Activated T-cell treated with anti-CD3 and anti-CD28 coated beads for 4 hours (primary cell): ENCODE measurements at places on chromosomes 1 and 21.

DNA sequence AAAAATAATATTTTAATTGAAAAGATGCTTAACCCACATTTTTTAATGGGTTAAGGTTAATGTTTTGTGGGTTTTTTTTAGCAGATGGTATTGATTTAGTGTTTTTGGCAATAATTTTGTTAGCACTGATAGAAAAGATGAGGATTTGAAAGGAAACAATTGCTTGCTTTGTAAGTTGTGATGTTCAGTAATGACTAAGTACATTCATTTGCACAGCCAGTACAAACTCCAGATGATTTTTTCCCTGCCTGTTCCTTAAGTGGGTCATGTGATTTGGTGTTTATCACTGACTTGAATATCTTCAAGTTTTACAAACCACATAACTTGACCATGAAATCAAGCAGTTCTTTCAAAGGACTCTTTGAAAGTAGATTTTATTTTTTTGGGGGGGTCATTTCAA is 15.0 kb downstream of the DISP1 start:
- no peak for DNase-seq

DNA sequence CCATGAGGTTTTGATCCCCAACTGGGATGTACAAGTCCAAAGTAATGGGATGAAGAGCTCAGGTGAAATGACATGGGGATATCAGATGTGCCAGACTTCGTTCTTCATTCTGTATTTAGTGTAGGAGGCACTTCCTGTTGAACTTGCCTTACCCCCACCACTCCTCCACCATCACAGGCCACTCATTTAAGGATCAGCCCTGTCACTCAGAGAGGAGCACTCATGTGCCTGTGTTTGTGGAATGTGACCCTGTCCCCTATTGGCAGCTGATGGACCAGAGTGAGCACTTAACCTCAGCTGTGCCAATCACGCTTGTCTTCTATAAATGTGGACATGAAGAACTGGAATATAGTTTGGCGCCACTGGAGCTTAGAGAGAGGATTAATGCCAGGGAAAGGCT is 91.4 kb upstream of the CTTNBP2NL start:
- DNase-seq, result no peak

GRCh38 chr1:61935516-61935915 is 193.2 kb downstream of the PATJ start:
- DNase-seq, result no peak

DNA sequence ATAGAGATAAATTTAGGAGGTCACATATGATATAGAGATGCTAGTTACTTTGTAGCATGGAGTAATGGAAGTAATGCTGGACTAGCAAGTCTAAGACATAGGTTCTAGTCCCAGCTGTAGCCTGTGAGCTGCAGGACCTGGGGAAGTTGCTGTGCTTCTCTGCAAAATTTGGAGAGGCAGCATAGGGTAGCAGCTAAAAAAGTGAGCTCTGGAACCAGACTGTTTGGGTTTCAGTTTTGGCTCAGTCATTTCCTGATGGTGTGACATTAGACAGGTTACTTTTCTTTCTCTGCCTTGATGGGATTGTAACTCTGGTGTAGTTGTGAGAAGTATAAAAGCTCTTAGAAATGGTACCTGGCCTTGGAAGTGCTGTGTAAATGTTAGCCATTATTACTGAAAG is 3.3 kb downstream of the METTL13 start:
- no peak for DNase-seq

DNA sequence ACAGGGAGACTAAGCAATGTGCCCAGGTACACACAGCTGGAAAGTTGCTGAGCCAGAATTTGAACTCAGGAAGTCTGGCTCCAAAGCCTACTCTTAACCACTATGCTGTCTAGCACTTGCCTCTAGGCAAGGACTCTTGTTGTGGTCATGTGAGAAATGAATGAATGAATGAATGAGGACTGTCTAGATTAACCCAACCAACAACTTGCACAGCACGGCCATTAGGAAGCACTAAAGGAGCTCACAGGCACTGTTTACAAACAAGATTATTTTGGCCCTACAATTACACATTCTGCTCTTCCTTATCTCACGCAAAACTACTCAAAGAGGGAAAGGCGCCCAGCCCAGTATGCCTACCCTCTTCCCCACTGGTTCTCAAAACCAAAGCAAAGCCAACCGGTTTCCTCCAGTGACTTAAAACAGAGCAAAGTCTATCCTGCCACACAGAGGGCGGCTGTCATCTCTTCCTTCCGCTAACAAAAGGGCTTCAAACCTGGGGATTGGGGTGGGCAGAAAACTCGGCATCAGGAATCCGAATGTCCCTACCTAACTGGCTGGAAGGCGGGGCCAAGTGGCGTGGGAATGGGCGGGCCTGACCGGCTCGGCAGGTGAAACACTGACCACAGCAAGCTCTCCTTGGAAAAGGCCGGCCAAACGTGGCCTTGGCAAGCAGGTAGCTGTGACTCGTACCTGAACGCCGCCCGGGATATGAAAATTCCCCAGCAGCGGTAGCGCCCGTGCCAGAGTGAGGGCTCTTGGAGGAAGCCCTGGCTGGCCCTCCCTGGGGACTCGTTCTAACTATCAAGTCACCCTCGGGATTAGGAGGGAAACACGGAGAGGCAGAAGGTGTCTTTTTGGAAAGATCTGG is 948 bp downstream of the STK40 start:
- DNase-seq, result no peak

GRCh38 chr1:211886551-211886950 is 56.0 kb upstream of the LPGAT1 start:
- no peak for DNase-seq

DNA sequence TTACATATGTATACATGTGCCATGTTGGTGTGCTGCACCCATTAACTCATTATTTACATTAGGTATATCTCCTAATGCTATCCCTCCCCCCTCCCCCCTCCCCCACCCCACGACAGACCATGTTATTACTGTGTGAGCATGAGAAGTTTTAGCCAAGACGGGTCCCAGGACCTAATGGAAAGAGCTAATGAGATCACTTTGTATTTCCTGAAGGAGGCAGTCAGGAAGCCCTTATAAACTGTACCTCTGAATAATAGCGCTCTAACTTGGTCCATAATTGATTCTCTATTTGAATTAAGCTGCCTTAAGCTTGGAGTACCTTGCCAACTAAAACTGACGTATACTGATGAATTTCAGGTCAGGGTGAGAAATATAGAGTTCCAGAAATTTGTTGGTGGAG is 4.1 kb upstream of the NEGR1 start:
- no peak for DNase-seq

- no peak for DNase-seq
Measured at GRCh38 chr1:161218301-161219077, 3.4 kb downstream of the FCER1G start.

GRCh38 chr1:117499071-117499470 is 106.8 kb upstream of the TENT5C start:
- no peak for DNase-seq

GRCh38 chr1:20698195-20698910 is 19.5 kb downstream of the KIF17 start:
- DNase-seq, result no peak

DNA sequence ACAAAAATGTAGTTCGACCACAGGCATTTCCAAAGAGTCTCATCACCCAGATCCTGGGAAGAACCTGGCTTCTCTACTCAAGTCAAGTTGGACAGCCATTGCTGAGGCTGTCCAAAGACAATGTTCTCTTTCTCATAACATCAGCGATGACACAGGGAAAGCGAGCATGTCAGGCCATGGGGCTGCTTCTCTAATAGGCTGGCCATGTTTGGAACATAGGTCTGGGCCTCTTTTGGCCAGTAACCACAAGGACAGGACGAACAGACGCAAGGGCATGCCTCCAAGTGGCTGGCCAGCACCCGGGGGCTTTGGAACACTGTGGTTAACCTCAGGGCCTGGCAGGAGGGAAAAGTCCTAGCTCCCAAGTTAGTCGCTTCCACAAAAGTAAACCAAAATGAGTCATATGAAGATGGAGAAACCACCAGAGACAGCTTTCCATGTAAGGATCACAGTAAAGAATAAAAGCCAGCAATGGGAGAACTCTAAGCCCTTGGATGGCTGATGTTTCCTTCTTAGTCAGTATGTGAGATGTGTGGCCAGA is 80.6 kb upstream of the SLC44A3 start:
- no peak for DNase-seq

DNA sequence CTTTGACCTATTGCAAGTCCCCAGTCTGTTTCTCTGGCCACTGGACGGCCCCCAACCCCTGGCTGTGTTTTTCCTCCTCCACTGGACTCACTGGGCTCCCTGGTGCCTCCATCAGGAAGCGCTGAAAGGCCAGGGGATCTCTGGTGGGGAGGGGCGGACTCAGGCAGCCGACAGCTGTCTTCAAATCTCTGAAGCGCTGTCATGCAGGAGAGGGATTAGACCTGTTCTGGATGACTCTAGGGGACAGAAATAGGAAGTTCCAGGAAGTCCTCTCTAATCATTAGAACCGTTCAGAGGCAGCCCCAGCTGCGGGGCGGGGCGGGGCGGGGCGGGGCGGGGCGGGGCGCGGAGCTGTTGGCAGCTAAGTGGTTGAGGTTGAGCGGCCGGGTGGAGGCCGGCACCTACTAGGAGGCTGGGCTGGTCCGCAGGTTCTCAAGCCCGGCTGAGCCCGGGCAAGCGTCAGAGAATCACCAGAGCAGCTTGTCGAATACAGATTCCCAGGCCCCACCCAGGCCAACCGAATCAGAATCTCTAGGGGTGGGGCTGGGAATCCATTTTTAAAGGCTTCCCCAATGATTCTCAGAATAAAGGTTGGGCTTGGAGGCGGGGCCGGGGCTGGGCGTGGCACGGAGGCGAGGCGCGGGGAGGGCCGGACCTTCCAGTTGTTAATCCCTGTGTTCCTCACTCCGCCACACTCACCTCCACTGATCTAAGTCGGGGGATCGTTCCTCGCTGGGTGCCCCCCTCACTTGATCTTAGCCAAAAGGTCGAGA is 11.4 kb upstream of the PHLDA3 start:
- DNase-seq, result peak; percentile 34

- DNase-seq, result no peak
Measured at GRCh38 chr1:162878000-162878596, 17.1 kb upstream of the CCDC190 start.

DNA sequence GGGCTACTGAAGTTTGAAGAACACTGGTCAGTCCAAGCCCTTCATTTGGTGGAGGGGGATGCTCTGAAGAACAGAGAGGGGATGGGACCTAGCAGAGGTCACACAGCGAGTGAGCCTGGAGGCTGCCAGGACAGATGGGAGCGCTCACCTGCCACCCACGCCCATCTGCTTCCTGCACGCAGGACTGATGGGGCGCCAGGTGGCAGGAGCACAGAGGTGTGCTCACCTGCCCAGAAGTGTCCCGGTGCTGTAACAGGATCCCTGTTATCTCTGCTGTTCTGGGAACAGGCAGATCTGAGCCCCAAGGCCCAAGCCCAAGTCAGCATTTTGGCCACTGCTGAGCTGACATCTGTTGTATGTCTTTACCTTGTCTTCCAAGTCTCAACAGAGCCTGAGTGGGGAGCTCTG is 40.5 kb downstream of the EPHB2 start:
- DNase-seq, result no peak

DNA sequence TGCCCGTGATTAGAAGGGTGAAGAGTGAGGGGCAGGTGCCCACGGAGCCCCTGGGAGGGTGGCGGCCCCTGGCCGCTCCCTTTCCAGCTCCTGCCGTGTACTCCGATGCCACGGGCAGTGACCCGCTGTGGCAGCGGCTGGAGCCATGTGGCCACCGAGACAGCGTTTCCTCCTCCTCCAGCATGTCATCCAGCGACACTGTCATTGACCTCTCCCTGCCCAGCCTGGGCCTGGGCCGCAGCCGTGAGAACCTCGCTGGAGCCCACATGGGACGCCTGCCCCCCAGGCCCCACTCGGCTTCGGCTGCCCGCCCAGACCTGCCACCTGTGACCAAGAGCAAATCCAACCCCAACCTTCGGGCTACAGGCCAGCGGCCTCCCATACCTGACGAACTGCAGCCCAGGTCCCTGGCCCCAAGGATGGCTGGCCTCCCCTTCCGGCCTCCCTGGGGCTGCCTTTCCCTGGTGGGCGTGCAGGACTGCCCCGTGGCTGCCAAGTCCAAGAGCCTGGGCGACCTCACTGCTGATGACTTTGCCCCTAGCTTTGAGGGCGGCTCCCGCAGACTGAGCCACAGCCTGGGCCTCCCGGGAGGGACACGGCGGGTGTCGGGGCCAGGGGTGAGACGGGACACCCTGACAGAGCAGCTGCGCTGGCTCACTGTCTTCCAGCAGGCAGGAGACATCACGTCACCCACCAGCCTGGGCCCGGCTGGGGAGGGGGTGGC is 22.0 kb downstream of the PANK4 start:
- no peak for DNase-seq
